ENCODE measurements at places on chromosomes 4 and X. TPM values are rescaled to one million over a fixed set of nuclear protein-coding genes. Genes with fewer than 3 reads are reported as not detected.
A peak's percentile ranks its signal among the peaks of the same experiment; 100 is the strongest.

GRCh38 chr4:114132830-114133229 is 153.4 kb upstream of the ARSJ start:
- H3K4me1 ChIP-seq = no peaks in the 10 kb centered on the region
- no peak for DNase-seq
- H3K36me3 ChIP-seq = no peaks in the 10 kb centered on the region

DNA sequence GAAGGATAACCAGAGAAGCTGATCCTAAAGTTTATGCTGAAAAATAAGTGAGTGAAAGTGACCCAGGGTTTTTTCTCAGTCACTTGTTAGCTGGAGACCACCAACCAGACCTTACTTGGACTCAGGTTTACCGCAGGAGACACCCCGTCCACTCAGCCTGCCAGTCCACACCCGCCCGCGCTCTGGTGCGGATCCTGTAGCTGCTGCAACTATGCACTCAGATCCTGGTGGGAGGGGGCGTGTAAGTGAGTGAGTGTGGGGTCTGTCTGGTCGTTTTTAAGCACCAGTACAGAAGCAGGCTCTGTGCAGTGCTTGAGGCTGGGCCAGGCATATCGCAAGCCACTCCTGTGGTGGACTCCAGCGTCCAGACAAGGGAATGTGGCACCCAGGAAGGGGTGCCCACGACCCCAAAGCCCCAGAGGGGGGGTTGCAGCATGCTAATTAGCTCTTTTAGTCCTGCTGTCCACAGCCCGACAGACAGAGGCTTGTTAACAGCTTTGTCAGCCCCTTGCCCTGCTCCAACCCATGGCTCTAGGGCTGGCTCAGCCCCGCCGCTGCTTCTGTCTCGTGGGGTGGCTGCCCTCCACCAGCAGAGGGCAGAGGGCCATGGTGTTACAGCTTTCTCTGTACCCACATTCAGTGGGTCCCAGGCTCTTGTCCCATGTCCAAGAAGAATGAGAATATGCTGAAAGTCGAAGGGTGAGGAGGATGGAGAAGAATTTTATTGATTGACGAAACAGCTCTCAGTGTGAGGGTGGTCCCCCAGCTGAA is 40.4 kb upstream of the PPP1R2C start:
- H3K4me1 ChIP-seq = no peaks in the 10 kb centered on the region
- H3K27ac ChIP-seq = no peak overlapping the region

GRCh38 chrX:150365051-150365989 is 2.2 kb downstream of the MAMLD1 start:
- peaks cover 23% of the 10 kb centered on the region for H3K4me1 ChIP-seq
- peak overlapping the region; percentile 82 for H3K27ac ChIP-seq
- peak; percentile 84 for DNase-seq

- no peaks in the 10 kb centered on the region for H3K36me3 ChIP-seq
- no peak for DNase-seq
- no peaks in the 10 kb centered on the region for H3K27me3 ChIP-seq
- peaks cover 41% of the 10 kb centered on the region for H3K4me1 ChIP-seq
Measured at GRCh38 chr4:163554870-163555465, 60.5 kb downstream of the TMA16 start.

- DNase-seq = no peak
- no peak overlapping the region for H3K4me3 ChIP-seq
- H3K4me1 ChIP-seq = no peaks in the 10 kb centered on the region
Measured at GRCh38 chr4:110676241-110676640, 53.4 kb upstream of the PITX2 start.

DNA sequence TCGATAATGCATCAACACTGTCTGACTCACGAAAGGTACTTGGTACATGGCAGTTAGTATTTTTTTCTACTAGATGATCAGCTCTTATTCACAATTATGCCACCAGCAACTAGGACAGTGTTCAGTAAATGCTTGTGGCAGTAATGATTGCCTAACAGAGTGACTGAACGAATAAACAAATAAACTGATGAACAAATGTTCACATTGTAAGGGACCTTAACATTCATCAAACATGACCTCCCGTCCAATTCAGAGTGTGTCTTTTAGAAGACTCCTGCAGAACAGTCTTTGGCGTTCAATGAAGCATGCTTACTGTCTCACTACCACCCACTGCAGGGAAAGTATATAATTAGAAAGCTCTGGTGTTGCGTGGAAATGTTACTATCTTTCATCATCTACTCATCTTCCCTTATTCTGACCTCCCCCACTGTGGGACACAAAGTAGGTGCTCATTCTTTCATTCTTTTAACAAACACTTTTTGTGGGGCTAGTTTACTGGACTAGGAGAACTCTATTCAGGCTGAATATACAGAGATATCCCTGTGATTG is 319.3 kb downstream of the RAB28 start:
- no peaks in the 10 kb centered on the region for H3K36me3 ChIP-seq
- no peaks in the 10 kb centered on the region for H3K4me1 ChIP-seq
- DNase-seq = no peak
- no peaks in the 10 kb centered on the region for H3K27me3 ChIP-seq

- H3K27ac ChIP-seq = no peak overlapping the region
- H3K27me3 ChIP-seq = no peaks in the 10 kb centered on the region
- no peak for DNase-seq
- H3K4me1 ChIP-seq = no peaks in the 10 kb centered on the region
Measured at GRCh38 chr4:176883108-176883550, 90.4 kb upstream of the VEGFC start.

- no peak for DNase-seq
- H3K4me1 ChIP-seq = no peaks in the 10 kb centered on the region
- H3K36me3 ChIP-seq = no peaks in the 10 kb centered on the region
Measured at GRCh38 chr4:37728064-37728463, 41.9 kb upstream of the RELL1 start.

DNA sequence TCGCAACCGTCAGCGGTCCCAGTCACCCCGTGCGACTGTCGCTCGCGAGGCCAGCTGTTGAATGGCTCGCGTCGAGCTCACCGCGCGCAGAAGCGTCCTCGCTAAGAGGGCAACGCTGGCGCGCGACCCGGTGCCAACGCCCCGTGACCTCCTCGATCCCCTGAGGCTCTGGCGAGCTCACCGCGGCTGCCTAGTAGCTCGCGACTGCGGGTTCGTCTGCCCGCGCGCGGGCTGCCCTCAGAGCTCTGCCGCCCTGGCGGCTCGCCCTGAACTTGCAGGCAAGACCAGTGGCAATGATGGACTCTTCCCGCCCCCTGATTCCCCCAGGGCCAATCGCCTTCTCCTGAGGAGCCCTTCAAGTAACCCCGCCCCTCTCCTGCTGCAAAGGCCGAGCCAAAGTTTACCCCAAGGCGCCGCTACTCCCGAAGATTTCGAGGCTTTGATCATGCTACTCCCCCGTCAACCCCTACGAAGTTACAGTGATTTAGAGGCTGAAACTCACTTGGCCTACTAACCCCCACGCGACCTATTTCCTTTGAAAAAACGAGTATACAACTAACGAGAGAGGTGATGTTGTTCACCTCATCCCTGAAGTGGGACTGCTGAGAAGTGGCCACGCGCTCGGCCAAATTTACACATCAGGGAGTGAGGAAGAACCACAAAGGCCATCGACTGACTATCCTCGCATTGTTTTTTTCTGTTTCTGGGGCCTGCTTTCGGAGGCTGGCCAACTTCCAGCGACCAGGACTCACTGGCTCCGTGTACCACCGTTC is 37.5 kb downstream of the PGRMC1 start:
- H3K4me3 ChIP-seq = no peak overlapping the region
- no peak overlapping the region for H3K27ac ChIP-seq
- H3K36me3 ChIP-seq = no peaks in the 10 kb centered on the region
- H3K27me3 ChIP-seq = peaks cover 21% of the 10 kb centered on the region
- H3K4me1 ChIP-seq = no peaks in the 10 kb centered on the region
- DNase-seq = no peak

GRCh38 chrX:73525928-73526690 is 36.9 kb upstream of the CHIC1 start:
- no peaks in the 10 kb centered on the region for H3K27me3 ChIP-seq
- no peak for DNase-seq
- no peak overlapping the region for H3K4me3 ChIP-seq
- H3K27ac ChIP-seq = no peak overlapping the region

DNA sequence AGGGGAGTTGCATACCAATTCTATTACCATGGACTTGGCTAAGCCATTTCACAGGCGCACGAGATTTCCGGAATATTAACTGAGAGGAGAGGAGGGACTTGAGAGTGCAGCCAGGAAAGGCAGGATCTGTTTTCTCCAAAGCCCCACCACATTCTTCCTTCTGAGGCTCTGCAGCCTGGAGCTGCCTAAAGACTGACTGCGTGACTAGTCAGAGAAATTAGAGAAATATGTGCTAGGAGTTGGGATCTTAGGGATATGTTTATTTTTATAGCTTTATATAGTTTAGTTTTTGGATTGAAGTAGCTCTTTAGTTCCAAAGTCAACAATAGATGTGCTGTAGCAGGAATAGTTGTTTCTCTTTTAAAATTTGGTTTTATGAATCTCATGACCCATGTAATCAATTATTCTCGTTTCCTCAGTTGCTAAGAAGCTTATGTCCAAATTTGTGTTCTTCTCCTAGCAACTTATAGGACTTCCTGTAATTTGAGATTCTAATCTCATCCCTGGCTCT is 300.1 kb upstream of the DDX53 start:
- DNase-seq = no peak
- H3K36me3 ChIP-seq = no peaks in the 10 kb centered on the region
- H3K27ac ChIP-seq = no peak overlapping the region
- no peaks in the 10 kb centered on the region for H3K4me1 ChIP-seq
- H3K4me3 ChIP-seq = no peak overlapping the region
- no peaks in the 10 kb centered on the region for H3K27me3 ChIP-seq

DNA sequence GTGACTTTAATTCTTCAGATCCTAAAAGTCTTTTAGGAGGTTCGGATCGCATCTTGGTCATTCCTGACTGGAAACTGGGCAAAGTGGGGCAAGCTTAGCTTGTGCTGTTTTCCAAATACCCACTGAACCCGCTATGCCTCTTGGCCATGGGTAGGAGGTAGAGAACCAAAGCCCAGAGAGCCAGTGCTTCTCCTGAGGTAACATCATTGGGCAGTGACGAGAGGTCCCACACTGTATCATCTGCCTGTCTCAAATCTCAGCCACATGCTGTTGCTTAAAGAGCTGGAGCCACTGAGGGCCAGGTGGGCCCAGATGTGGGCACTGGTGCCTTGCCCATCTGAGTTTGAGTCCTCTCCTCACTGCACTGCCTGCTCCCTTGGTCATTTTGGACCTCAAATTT is 68.2 kb downstream of the SLC2A9 start:
- H3K4me1 ChIP-seq = no peaks in the 10 kb centered on the region
- no peak for DNase-seq
- no peak overlapping the region for H3K27ac ChIP-seq
- no peaks in the 10 kb centered on the region for H3K36me3 ChIP-seq

CT83 gene
- not detected for total RNA-seq

VCX2 gene
- not detected for total RNA-seq

HTRA3 gene
- 16.7 TPM for total RNA-seq

CFP gene
- total RNA-seq = 25.4 TPM

KLB gene
- total RNA-seq = 0.34 TPM

ZC4H2 gene
- total RNA-seq = 6.7 TPM

Measured in left lung (tissue), 14 donors.